ENCODE measurements at places on chromosomes 5 and 9.

DNA sequence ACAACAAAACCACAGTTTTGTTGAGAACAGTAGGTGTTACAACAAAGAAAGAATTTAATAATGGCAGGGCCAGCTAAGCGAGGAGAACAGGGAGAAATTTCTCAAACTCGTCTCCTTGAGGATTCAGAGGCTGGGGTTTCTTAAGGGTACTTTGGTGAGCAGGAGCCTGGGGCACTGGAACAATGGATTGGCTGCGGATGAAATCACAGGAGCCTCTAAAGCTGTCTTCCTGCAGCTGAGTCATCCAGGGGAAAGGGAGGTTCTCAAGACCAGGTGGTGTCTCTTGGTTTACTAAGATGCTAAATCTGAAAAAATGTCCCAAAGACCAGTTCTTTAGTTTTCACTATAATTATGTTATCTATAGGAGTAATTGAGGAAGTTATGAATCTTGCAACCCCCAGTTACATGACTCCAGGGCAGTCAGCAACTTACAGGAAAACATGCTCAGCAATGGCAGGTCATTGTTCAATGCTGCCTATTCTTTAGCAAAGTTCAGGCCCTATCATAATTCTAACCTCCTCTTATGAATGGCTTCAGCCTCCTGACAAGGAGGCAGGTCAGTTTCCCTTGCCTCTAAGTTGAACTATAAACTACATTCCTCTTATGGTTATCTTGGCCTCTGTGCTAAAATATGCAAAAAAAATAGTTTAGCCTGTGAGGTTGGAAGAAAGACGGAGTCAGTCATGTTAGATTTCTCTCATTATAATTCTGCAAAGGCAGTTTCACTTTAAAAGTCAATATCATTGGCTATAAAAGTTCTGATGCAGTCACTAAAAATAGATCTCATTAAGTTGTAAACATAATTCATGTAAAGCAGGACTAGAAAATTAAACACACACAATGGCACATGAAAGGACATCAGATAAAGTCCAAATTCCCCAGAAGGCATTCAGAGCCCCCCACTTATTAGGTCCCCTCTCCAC, 63.3 kb upstream of the CKS2 start:
- no peak for DNase-seq

DNA sequence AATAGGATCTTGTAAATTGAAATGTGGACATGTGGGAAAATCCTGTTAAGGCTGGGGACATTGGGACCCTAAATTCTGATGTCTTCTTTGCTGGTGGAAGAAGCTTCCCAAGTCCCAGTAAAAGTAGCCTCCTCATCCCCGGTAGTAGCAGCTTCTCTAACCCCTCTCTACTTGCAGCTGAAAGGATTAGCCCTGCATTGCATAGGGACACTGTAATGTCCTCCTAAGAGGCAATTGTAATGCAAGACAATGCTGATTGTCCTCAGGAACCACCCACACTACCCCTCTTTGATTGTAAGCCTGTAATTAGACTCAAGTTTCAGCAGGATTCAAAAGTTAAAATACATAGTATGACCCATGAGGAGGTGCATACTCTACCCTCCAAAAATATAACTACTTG, 1938.4 kb upstream of the C9orf72 start:
- no peak for DNase-seq

GRCh38 chr9:113289091-113289490, 13.6 kb downstream of the PRPF4 start:
- DNase-seq, result no peak

DNA sequence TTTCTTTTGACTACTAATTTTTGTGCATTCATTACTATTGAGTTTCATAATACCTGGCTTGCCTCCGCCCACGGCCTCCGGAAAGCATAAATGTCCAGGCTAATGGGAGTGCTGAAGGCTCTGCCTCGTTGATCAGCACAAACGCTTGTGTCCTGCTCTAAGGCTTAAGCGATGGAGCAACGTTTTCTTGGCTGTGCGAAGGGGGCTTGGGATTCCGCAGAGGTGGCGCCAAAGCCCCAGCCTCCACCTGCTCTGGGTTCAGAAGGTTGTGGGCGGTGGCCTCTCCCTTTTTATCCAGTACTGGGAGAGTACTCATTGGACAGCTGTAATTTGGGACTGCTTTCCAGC, 19.7 kb downstream of the ANXA2R start:
- DNase-seq, result no peak

DNA sequence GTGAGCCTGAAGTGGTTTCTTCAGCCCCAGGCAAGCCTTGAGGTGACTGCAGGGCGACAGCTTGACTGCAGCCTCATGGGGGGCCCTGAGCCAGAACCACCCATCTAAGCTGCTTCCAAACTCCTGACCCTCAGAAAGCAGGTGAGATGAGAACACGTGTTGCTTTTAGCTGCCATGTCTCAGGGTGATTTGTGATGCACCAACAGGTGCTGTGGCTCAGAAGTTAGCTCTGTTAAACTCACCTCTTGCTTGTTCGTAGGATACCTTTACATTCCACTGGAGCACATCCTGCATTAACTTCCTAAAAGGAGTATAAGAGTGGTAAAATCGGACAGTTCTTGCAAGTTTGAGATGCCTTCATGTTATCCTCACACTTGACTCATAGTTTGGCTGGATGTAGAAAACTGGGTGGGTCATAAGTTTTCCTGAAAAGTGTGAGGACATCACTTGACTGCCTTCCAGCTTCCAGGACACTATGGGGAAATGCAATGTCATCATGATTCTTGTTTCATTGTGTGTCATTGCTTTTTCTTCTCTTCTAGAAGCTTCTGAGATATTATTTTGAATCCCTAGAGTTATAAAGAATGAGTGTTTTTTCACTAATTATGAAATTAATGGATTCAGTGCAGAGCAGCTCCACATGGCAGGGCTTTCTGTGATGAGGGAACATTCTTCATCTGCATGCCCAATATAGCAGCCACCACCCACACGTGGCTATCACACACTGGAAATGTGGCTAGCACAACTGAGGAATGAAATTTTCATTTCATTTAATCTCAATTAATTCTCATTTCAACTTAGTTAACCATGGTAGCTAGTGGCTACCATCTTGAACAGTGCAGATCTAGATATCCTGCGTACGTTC, 92.3 kb downstream of the HSD17B3 start:
- DNase-seq, result no peak

DNA sequence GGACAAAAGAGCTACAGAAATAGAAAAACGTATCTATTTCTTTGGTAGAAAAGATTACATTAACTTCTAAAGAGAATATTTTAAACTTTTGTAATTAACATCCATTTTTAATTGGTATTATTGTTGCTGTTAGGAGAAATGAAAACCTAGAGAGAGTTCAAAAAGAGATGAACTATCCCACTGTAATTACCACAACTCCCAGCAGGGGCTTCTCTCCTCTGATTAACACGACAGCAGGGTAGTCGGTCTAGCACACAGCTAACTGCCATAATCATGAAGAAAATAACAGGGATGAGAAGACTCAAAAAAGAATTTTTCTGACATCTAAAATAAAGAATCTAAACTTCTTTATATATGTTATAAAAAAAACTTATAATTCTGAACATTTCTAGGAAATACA, 86.2 kb upstream of the CDH9 start:
- DNase-seq, result no peak

- DNase-seq, result peak; percentile 55
These were observed 50.1 kb upstream of the RETREG1 start for GRCh38 chr5:16666883-16667398.

DNA sequence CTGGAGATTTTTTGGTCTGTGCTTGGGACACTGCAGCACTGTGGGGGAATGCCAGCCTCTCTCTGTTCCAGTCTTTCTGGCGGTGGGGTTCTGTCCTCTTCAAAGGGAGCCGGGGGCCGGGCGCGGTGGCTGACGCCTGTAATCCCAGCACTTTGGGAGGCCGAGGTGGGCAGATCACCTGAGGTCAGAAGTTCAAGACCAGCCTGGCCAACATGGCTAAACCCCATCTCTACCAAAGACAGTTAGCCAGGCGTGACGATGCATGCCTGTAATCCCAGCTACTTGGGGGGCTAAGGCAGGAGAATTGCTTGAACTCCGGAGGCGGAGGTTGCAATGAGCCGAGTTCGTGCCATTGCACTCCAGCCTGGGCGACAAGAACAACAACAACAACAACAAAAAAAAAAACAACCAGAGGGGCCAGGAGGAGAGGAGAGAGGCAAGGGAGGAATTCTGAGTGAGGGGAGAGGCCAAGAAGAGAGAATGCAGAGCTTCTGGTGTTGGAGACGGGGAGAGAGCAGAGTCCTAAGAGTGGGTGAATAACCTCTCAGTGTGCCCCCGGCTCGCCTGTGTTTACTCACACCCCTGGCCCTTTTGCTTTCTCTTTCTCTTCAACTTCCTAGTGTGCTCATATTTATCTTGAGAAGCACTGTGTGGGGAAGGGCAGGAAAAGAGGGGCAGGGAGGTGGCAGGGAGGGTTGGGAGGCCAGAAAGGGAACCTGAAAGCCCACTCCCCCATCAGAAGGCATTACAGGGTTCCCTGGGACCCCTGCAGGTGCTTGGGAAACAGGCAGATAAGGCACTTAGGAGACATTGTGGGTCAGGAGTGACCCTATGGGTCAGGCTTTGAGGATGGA, 3.2 kb upstream of the SET start:
- DNase-seq, result no peak

DNA sequence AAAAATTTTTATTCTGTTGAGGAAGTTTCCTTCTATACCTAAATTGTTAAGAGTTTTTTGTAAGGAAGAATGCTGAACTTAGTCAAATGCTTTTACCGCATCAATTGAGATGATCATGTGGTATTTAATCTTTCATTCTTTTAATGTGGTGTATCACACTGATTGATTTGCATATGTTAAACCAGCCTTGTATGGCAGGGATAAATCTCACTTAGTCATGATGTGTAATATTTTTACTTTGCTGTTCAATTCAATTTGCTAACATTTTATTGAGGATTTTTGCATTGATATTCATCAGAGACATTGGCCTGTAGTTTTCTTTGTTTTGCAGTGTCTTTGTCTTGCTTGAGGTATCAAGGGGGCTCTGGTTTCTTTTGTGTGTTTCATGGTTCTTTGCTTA, 125.3 kb upstream of the MEF2C start:
- no peak for DNase-seq

DNA sequence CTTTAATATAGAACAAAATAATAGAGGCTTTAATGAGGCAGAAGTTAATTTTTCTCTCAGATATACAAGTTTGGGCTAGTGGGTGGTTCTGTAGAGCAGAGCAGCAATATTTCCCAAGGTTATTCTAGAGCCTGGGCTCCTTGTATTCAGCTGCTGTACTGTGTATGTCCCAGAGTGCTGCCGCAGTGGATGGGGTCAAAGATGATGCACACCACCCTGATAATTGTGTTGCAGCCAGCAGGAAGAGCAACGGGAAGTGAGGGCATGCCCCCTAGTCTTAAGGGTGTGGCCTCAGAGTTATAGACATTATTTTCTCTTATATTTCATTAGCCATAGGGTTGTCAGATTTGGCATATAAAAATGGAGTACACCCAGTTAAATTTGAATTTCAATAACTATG, 23.9 kb upstream of the KIF4B start:
- DNase-seq, result no peak

GRCh38 chr9:129875687-129876395, 40.6 kb downstream of the USP20 start:
- DNase-seq, result no peak

GRCh38 chr5:9495121-9495520, 50.8 kb downstream of the SEMA5A start:
- no peak for DNase-seq

DNA sequence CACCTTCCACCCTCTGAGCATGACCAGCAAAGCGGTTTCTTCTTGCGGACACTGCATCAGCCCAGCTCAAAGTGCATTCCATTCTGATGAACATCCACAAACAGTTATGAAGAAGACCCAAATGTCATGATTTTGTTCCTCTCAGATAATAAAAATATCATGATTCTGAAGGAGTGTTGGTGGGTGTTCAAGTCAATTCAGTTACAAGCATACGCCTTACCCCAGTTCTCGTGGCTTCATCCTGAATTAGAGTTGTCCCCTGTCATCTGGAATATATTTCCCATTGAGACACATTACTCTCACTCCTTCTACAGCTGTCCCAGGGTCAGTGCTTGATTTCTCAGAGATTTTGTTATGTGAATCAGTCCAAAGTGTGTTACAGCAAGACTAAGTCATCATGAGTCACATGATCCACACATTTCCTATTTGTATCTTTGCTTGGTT, 325.4 kb downstream of the RFX3 start:
- no peak for DNase-seq

DNA sequence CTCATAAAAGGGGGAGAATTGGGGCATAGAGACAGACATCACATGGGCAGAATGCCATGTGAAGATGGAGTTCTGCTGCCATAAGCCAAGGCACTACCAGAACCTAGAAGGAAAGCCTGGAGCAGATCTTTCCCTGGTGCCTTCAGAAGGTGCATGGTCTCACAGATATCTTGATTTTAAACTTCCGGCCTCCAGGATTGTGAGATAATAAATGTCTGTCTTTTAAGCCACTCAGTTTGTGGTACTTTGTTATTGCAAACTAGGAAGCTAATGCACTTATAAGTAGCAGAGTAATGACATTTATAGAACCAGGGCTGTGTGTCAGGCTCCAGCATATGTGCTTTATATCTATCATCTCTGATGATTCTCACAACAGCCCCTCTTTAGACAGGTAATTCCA, 130.4 kb downstream of the ASTN2 start:
- no peak for DNase-seq

DNA sequence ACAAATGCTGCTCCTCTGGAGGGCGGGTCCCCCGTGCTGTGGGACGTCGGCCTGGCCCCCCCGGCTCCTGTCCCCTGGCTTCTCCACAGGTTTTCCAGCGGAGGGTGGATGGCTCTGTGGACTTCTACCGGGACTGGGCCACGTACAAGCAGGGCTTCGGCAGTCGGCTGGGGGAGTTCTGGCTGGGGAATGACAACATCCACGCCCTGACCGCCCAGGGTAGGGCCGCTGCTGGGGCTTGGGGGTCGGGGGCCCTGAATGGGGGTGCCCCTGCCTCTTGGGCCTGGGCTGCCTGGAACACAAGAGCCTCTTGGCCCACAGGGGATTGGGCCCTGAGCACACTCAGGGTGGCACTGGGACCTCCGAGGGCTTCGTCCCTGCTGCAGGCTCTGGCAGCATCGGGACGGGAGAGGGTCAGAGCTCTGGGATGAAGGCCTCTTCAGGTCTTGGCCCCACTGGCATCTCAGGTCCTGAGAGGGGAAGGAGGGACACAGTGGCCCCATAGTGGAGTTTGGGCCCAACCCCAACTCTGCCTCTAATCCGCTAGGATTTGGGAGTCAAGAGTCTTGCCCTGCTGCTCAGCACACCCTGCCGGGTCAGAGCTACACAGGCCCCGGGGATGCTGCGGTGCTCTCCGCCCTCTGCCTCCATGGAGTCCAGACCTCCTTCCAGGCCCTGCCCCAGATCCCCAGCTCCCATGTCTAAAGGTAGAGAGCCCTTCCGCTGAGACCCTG, 5.2 kb downstream of the FCN2 start:
- DNase-seq, result no peak

GRCh38 chr9:18343784-18344183, 130.2 kb upstream of the ADAMTSL1 start:
- no peak for DNase-seq
